Activated T-helper 2 cell treated with anti-CD3 and anti-CD28 coated beads, Interferon-gamma antibody, Interleukin-2, Interleukin-4, amounts not matched to agents 10 μg/mL and 5 μg/mL and 100 μg/mL, durations not matched to agents 14 hours and 24 hours and 36 hours (primary cell): ENCODE measurements at places on chromosomes 4 and X. TPM values are rescaled to one million over a fixed set of nuclear protein-coding genes. Genes with fewer than 3 reads are reported as not detected.

The DOK7 gene
- not detected in 2 replicates for total RNA-seq

The PNMA6A gene
- 0.87 and 1.5 TPM in 2 replicates for total RNA-seq

The CYLC1 gene
- not detected in 2 replicates for total RNA-seq

The CSTF2 gene
- total RNA-seq: 51.1 and 52.7 TPM in 2 replicates

DNA sequence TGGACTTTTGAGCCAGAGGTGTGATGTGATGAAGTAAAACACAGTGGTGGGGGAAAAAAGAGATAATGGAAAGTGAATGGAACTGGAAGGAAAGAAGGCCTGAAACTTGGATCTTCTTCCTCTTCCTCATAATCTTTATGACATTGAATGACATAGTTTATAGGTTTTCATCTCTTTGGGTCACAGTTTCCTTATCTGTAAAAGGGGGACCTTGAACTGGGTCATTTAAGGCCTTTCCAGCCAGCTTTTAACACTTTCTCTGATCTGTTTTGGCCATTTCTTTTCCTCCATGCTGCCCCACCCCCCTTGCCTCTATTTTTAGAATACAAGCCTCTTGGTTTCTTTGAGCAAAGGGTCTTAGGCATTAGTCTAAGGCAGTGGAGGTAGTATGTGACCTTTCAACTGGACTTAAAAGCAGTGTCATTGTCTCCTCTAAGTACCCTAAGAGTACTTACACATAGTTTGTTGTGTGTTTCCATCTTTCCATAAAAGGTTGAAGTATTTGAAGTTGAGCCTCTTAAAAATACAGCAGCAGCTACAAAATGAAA lies 7.8 kb downstream of the CPEB2 start:
- DNase-seq: no peak

- no peak for DNase-seq
Observed at GRCh38 chr4:143431526-143432257, 81.8 kb upstream of the SMARCA5 start.

DNA sequence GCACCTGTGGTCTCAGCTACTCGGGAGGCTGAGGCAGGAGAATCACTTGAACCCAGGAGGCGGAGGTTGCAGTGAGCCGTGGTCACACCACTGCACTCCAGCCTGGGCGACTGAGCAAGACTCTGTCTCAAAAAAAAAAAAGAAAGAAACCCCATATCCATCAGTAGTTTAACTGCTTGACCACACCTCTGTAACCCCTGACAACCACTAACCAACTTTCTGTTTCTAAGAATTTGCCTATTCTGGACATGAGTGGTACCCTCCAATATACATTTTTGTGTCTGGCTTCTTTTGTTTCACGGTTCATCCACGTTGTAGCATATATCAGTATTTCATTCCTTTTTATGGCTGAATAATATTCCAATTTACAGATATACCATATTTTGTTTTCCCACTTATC lies 9.1 kb downstream of the PPAT start:
- DNase-seq: no peak

DNA sequence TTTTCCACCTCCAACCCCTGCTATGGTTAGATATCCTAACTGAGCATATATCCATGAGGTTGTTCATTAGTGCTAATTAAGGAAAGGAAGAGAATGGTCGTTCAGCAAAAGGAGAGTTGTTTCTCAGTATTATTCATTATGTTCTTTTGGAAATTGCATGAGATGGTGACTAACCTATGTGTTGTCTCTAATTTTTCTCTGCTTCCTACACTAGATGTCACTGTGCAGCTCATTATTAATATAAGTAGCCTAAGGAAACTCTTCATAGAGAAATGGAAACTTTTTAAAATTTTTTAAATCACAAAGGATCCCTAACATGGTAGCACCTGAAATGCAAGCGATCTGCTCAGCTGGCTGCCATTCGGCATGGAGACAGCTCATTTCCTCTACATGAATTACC lies 67.7 kb upstream of the FAM9A start:
- DNase-seq: no peak

GRCh38 chr4:186829097-186829496 lies 105.4 kb upstream of the FAT1 start:
- DNase-seq: no peak

DNA sequence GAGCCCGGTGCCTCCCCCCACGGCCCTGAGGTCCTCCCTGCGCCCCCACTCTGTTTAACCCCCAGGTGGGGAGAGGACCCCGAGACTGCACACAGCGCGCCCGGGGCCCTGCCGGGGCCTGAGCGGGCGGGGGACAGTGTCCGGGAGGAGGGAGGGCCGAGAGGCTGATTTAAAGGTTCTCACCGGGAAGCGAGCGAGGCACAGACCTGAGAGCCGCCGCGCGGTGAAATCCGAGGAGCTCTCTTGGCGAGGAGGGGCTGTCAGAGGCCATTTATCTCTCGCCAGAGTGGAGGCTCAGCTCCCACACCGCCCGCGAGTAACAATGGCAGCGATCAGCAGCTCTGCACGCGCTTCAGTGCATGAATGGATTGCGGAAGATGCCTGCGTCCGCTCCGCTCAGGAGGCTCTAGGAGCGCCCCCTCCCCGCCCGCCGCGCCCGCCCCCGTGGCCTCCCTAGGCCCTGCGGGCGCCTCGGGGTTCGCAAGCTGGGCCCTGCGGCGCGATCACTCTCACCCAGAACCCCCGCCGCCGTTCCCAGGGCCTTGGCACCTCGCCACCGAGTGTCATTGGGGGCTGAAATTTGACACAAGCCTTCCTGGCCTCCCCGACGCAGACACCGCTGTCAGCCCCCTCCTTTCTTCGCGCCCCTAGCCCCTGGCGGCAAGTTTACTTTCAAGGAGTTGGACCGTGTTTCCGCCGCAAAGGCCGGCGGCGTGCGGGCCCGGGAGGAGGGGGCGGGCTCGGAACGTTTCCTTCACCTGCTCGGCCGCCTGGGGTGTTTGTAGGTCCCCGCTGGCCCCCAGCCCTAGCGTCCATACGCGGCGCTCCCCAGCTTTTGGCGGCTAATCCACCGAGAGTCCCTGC lies 48.7 kb upstream of the BCOR start:
- no peak for DNase-seq
